ENCODE measurements at places on chromosomes 5 and 9.

DNA sequence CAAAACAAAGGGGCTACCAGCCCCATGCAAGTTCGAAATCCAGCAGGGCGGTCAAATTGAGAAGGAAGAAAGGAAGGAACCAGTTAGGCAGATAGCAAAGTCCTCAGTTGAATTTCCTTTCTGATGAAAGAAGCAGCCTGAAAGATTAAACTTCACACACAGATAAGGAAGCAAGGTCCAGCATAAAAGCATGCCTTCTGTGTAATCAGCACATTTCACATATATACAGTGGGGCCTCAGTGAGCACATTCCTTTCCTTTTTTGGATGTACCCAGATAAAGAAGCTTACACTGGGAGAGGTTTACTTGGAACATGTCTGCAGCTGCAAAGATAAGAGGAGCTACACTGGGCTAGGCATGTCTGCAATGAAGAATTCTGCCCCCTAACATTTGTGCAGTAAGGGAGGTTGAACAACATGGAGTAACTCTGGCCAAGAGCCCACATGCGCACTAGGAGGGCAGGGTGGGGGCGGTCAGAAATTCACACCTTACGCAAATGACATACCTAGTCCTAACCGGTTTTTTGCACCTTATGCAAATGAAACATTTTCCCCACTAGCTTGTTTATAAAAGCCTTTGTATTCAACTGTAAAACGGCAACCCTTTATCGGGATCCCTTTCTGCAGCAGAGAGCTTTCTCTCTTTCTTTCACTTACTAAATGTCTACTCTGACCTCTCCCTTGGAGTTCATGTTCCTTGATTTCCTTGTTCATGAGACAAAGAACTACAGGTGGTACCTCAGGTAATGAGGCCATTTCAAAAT lies 149.7 kb upstream of the FBXL17 start:
- DNase-seq = no peak

DNA sequence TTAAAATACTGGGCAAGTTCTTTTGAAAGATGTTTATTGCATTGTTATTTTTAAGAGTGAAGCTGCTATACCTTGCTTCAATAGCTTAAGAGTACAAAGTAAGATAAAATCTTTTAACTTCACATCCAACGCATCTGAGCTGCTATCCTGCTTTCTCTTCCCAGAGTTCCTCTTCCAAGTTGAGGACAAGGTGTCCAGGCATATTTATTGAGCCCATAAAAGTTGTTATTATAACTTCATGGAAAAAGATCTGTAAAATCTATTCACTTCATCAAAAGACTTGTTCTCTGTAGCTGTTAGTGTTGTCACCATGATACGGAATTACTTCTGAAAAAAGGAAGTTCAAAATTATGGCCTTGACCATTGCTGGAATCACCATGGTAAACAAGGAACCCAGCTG lies 306.2 kb upstream of the ELAVL2 start:
- no peak for DNase-seq

DNA sequence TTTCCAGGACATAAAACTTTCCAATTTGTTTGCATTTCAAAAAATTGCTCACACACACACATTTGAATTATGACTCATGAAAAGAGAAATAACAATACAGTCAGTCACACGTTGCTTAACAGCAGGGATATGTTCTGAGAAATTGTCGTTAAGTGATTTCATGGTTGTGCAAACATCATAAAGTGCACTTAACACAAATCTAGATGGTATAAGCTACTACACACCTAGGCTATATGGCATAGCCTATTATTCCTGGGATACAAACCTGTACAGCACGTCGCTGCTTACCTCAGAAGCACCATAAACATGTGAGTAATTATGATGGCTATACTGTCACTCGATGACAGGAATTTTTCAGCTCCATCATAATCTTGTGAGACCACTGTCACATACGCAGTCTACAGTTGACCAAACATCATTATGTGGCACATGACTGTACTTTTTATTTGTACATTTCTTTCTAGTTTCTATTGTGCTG lies 378.2 kb downstream of the ACTL7B start:
- no peak for DNase-seq

DNA sequence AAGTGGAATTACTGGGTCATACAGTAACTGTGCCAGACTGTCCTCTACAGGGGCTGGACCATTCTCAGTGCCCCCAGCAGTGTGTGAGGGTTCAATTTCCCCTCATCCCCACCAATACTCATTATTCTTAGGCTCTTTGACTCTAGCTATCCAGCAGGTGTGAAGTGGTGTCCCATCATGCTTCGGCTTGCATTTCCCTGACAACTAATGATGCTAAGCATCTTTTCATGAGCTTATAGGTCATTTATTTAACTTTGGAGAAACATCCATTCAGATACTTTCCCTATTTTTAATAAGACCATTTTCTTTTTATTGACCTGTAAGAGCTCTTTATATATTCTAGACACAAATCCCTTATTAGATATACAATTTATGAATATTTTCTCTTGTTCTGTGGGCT lies 63.6 kb downstream of the ADAMTS2 start:
- no peak for DNase-seq

GRCh38 chr5:14226992-14227391 lies 83.8 kb downstream of the TRIO start:
- DNase-seq = no peak

Data from NAMALWA (cell line).